AG04450 (cell line): ENCODE measurements at places on chromosomes 11 and 22.

DNA sequence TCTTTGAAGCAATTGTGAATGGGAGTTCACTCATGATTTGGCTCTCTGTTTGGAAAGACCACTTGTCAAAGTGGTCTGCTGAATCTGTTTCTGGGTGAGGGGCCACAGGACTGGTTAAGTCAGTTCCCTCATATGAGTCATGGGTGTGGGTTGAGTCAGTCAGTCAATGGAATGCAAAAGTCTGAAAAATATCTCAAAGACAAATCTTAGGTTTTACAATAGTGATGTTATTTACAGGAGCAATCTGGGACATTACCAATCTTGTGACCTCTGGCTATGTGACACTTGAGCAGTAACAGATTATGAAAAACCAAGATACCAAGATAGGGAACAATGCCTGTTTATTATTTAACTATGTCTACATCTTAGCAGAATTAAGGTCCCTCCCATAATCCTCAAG lies 311.6 kb downstream of the AASDHPPT start:
- no peak for DNase-seq

- no peak for DNase-seq
Observed at GRCh38 chr11:123045101-123045500, 16.8 kb downstream of the HSPA8 start.

GRCh38 chr11:73564903-73565302 lies 33.0 kb downstream of the FAM168A start:
- DNase-seq = no peak

DNA sequence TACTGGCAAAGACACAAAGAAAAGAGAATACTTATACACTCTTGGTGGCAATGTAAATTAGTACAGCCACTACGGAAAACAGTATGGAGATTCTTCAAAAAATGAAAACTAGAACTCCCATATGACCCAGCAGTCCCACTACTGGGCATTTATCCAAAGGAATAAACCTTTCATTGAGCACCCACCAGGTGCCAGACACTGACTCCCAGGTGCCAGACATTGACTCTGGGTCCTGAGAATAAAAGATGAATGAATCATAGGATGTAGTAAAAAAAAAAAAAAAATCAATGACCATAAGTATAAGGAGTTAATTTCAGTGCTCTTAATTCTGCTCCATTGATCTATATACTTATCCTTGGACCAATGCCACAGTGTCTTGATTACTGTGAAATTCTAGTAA lies 28.2 kb downstream of the HEPHL1 start:
- DNase-seq = no peak

GRCh38 chr11:70192666-70193410 lies 10.3 kb upstream of the FADD start:
- no peak for DNase-seq

- DNase-seq = no peak
Observed at GRCh38 chr22:40482391-40482790, 112.0 kb downstream of the SGSM3 start.

- DNase-seq = no peak
Observed at GRCh38 chr22:23124611-23125511, 16.9 kb downstream of the RSPH14 start.

DNA sequence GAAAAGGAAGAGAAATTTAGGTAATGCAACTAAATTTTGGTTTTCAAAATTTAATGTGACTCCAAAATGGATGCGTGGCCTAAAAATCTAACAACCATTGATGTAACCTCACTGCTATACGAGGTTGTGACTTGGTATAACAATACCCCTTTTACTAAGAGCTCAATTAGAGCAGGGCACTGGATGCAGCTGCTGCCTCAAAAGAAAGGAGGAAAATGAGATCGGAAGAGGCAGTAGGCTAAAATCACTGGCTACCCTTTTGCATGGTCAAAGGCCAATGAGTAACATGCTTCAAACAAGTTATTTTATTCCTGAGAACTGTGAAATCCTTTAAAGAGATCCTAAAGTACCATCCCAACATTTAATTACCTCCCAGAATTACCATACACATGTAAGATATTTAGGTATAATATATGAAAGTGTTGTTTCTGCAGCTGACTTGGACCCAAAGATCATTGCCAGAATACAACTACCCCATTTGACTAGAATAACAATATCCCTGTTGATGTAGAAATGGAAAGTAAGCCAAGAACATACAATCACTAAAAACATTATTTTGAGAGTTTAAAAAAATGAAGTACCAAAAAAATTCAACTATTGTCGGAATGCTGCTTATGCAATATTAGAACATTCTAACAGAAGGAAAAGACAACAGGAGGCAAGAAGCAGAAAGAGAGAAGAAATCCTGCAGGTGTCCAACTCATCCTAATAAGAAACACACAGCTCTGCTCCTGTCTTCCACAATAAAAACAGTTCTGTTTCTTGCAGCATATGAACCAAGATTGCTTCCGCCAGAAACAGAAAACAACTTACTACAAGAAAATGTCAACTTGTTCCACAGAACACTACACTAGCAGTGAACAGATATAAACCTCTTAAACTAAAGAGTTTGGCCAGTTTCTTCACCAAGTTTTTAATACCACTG lies 15.0 kb downstream of the SIK3 start:
- no peak for DNase-seq
